ENCODE measurements at places on chromosomes 4 and X.
A peak's percentile ranks its signal among the peaks of the same experiment; 100 is the strongest.

DNA sequence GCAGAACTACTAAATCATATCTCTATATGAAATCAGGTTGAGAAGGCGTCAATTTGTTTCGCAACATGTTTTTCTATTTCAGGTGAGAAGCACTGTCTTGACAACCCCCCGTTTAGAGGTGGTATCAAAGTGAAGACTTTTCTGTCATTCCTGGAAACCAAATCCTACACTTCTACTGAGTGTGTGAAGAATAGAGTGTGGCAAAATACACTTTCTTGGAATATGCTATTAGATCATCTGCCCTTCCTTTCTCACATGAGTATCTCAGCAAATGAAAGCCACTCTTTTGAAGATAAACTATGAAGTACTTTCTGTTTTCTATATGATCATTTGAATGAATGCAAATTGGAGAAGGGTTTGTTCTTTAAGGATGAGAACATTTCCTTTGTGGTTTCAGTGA, 174.0 kb upstream of the FMR1 start:
- peak; percentile 1 for DNase-seq

- no peak for DNase-seq
These were observed 420.5 kb downstream of the TLL1 start for GRCh38 chr4:166293556-166293955.

- no peak for DNase-seq
These were observed 15.8 kb upstream of the GAGE10 start for GRCh38 chrX:49287665-49288064.

DNA sequence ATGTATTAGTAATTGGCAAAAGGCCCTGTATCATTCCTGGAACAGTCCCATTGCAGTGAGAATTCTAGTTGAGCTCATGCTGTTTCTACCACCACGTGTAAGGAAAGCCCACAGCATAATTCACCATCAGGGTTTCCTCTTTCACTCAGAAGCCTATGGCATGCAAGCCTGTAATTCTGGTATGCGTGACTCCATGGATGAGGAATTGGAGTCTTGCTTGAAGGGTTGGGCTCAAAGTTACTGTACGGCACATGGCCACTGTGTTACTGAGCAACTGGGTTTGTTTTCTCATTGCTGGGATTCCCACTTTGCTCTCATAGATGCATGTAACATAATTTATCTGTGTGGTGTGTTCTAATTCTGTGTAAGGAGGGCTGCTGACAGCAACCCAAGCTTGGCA, 132.3 kb upstream of the NR3C2 start:
- DNase-seq: no peak

- peak; percentile 16 for DNase-seq
These were observed 113.9 kb upstream of the VAMP7 start for GRCh38 chrX:155767051-155767875.

- no peak for DNase-seq
These were observed 12.5 kb downstream of the L1CAM start for GRCh38 chrX:153873282-153874084.

GRCh38 chr4:7252510-7253340, 60.4 kb downstream of the SORCS2 start:
- DNase-seq: no peak

GRCh38 chrX:135421932-135422809, at the start of gene SMIM10L2A:
Gene SMIM10L2A (plus strand): TSS chrX:135421944. CDS start chrX:135422132, 188 bp downstream.
- no peak for DNase-seq

GRCh38 chrX:8730812-8731558, 952 bp downstream of the ANOS1 start:
- no peak for DNase-seq

GRCh38 chrX:131216828-131217227, 72.3 kb downstream of the IGSF1 start:
- DNase-seq: no peak

- peak; percentile 39 for DNase-seq
These were observed 1.2 kb downstream of the AKAP17A start for GRCh38 chrX:1592470-1593142.
